ENCODE measurements at places on chromosomes 7 and 10. TPM values are rescaled to one million over a fixed set of nuclear protein-coding genes. Genes with fewer than 3 reads are reported as not detected.

Gene TMEM225B
- total RNA-seq: 2.1 TPM

Gene DLX5
- total RNA-seq: not detected

Gene SPDYE5
- total RNA-seq: not detected

Gene CDC14C
- not detected for total RNA-seq

Gene ENKUR
- not detected for total RNA-seq

Gene CACNA2D1
- not detected for total RNA-seq

Gene TNKS2
- 46.4 TPM for total RNA-seq

Gene NPC1L1
- not detected for total RNA-seq

GRCh38 chr7:31022726-31023125 is 29.4 kb upstream of the ADCYAP1R1 start:
- no peak for DNase-seq

GRCh38 chr7:34121366-34121765 is 216.0 kb downstream of the BMPER start:
- DNase-seq: no peak

DNA sequence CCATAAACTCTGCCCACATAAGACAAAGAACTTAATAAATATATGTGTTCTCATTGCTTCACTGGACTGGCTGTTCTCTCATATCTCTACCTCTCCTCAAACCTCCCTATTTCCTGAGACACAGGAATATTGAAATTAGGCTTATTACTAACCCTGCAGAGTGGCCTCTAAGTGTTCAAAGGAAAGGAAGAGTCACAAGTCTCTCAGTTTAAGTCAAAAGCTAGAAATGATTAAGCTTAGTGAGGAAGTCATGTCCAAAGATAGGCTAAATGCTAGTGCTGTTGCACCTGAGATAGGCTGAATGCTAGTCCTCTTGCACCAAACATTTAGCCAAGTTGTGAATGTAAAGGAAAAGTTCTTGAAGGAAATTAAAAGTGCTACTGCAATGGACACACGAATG is 41.1 kb downstream of the GNAI1 start:
- DNase-seq: no peak

DNA sequence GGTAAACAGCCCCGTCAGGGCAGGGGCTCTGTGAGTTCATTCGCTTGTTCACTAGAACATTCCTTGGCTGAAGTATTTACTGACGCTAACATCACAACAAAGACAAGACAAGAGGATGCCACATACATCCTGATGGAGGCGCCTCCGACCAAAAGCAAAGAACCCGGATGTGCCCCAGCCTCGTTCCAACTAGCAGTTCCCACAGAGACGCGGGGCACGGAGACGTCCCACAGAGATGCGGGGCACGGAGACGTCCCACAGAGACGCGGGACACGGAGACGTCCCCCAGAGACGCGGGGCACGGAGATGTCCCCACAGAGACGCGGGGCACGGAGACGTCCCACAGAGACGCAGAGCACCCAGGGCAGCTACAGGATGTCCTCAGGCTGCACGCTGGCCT is 35.4 kb upstream of the CFAP46 start:
- no peak for DNase-seq

GRCh38 chr10:3065622-3066021 is 1.7 kb upstream of the PFKP start:
- no peak for DNase-seq

DNA sequence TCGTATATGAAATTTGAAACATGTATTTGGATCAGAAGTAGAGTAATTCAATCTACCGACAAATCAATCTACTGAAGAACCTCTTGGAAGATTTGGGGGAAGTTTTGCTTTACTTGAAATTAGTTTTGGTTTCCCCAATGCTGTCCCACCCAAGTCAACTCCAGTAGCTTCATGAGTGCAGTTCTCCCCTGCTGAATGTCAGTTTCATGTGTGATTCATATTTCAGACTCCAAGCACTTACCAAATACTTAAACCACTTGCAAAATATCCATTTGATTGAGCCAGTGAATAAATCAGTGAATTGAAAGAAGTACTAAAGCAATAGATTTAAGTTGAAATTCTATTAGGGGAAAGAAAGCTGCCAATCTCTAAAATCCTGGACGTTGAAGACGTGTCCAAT is 9.3 kb downstream of the CALML5 start:
- no peak for DNase-seq

DNA sequence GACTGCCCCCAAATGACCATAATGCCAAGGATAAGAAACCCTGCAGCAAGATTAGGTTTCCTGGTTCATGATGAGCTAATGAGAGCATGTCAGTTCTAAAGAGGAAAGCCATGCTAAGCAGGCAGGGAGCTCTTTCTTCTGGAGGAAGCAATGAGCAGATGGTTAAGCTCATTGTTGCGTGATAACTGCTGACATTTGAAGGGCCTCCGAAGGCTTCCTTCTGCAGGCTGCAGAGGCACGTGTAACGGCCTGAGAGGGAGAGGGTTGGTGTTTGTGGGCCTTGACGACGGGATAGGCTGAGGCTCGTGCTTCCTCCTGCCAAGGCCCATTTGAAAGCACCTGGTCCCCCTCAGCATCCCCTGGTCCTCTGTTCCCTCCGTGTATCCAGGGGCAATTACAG is 63.5 kb upstream of the BTBD16 start:
- DNase-seq: no peak

GRCh38 chr7:104900525-104901239 is 113.3 kb upstream of the KMT2E start:
- DNase-seq: no peak

DNA sequence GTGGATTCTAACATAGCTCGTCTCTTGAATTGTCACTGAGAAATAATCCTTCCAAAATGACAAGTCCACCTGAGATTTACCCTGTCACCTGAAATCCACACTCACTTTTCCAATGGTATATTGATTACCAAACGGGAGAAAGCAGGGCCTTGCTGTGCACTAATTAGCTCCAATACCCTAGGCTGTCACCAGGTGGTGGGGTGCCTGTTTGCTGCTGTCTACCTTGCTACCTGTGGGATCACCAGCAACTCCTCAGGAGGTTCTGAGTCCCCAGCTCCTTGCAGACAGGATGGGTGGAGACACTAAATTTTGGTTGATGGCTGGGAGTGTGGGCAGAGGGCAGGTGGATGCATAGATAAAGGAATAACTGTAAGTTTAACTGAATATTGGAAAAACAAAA is 237.2 kb upstream of the ZNF32 start:
- no peak for DNase-seq

GRCh38 chr10:103192451-103193106 is 493 bp downstream of the NT5C2 start:
- DNase-seq: peak; percentile 40

DNA sequence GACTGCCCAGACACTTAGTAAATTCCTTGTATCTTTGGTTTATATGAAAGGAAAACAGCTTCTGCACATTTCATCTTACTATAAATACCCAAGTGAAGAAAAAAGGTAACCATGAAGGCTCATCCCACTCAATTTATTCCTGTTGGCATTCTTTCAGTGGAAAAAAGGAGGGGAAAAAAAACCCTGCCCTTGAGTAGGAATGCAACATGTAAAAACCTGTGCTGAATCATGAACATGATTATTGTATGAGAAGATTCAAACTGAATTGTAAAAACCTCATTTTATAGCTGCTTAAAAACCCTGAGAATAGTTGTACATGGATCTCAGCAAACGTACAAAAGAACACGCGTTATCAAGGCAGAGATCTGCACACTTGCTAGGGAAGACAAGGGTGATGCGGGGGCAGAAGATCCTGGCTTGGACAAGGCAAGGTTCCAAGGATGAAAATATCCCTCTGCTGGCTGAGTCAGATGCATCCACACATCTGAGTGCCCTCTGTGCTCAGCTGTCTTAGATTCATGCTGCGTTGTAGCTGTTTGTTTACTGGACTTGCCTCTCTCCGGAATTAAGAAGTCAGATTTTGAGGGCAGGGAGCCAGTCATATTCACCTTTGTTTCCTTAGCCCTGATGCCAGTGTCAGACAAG is 658.2 kb downstream of the PARD3 start:
- DNase-seq: no peak

GRCh38 chr7:116316838-116317628 is 106.7 kb downstream of the TES start:
- DNase-seq: no peak

DNA sequence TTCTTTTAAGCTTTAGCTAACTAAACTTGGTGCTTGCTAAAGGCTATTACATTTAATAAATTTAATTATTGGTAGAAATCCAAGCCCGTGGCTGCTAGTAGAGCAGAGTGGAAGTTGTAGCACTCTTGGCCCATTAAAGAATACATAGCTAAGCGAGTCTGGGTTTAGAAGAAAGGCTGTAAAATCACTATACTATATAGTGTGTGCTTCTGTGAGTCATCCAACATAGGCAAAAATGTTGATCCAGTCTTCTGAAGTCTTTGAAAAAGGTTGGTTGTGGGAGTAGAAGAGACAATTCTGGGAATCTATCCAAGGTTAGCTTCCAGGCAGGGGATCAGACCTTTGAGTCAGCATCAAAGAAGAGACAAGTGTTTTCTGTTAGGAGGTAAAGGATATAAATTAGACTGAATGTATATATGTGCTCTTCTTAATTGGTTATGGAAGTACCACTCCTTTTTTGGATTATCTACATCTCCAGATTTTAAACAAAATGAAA is 664.2 kb downstream of the NXPH1 start:
- no peak for DNase-seq

DNA sequence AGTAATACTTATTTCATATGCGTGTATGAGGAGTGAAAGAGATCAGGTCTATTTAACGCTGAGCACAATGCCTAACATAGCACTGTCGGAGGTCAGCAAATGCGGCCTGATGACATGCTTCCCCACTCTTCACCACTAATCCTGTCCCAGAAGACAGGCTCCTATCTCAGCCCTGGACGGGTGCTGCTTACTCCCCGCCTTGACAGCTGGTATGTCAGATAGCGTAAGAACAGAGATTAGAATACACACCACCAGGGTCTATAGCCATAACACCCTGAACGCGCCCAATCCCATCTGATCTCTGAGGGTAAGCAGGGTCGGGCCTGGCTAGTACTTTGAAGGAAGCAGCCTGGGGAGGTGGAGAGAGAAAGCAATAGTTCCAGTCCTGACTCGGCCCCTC is 32.3 kb upstream of the TM9SF3 start:
- DNase-seq: no peak

- no peak for DNase-seq
Measured at GRCh38 chr10:79166312-79166721, 97.6 kb downstream of the ZMIZ1 start.

- no peak for DNase-seq
Measured at GRCh38 chr10:21520949-21521348, 4.5 kb downstream of the SKIDA1 start.

- DNase-seq: no peak
Measured at GRCh38 chr10:122054048-122055025, 65.4 kb downstream of the TACC2 start.

- no peak for DNase-seq
Measured at GRCh38 chr7:116342125-116342524, 131.8 kb downstream of the TES start.

DNA sequence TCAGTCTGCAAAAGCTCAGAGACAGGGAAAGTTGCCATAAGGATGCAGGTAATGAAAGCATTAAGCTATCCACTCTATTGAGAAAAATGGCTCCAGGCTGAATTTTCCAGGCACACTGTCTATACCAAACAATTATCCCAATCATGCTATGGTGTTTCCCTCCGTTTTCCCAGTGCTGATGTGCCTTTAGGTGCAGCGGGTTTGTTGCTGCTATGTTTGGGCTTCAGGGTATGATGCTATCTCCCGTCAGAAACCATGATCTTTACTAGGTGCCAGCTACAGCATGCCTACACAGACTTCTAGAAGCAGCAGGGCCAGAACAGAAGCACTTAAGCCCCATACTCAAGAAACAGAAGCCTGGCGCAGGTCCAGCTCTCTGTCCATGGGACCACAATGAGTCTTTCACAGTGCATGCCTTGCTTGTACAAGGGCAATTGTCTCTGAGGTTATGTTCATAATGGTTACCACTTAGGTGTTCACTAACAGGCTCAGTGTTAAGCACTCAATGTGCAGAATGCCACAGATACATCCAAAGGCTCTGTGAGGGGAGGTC is 19.4 kb downstream of the STEAP1B start:
- no peak for DNase-seq

- DNase-seq: no peak
Measured at GRCh38 chr10:86344281-86344680, 22.3 kb downstream of the GRID1 start.

GRCh38 chr10:11949152-11949551 is 93.5 kb downstream of the UPF2 start:
- DNase-seq: no peak

DNA sequence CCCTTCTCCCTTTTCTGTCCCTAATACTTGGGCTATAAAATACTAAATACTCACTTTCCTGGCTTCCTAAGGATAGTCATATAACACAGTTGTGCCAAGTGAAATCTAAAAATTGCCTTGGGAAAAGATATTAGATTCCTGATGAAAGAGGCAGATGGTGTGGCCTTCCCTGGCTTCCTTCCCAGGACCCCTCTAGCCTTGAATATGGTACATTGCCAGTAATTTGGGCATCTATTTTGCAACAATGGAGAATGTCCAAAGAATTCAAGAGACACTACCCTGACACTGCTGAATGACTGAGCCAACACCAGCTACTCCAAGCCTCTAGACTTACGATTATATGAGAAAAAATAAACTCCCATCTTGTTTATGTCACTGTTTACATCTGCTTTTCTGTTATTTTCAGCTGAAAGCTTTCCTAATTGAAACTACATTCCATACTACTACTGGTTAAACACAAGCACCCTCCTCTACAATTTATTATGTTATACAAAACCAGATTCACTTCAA is 17.9 kb downstream of the COPG2 start:
- DNase-seq: no peak

- peak; percentile 91 for DNase-seq
Measured at GRCh38 chr7:27740449-27741086, 606 bp downstream of the TAX1BP1 start.

- no peak for DNase-seq
Measured at GRCh38 chr7:71286336-71286735, 154.4 kb downstream of the GALNT17 start.

GRCh38 chr7:102170393-102170970 is 116.2 kb upstream of the SH2B2 start:
- DNase-seq: no peak

DNA sequence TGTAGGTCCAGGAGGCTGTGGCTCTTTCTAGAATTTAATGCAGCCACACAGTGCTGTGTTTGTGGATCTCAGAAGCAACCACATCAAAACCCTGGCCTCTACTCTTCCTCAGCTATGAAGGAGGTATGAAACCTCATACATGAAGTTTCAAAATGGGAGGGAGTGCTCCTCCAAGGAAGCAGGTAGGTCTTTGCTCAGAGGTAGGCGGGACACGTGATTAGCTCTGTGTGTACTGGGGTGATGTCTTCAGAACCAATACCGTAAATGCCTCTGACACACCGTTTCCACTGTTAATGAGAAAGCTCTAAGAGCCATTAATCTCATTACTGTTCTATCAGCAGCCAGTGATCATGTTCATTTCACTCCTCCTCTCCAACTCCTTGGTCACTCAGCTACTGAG is 126.1 kb downstream of the PLXNA4 start:
- peak; percentile 59 for DNase-seq

- no peak for DNase-seq
Measured at GRCh38 chr7:128881458-128882125, 18.9 kb downstream of the ATP6V1F start.

GRCh38 chr7:43631559-43631958 is 48.7 kb downstream of the STK17A start:
- peak; percentile 57 for DNase-seq

- DNase-seq: no peak
Measured at GRCh38 chr10:608331-609261, 80.9 kb downstream of the DIP2C start.

All from CD8-positive, alpha-beta T cell (primary cell).